Subcutaneous adipose tissue (tissue), 4 donors: ENCODE measurements at places on chromosomes 12 and 14. TPM values are rescaled to one million over a fixed set of nuclear protein-coding genes. Genes with fewer than 3 reads are reported as not detected.

Gene DCN
- total RNA-seq = 3,170 TPM

Gene ACSM4
- not detected for total RNA-seq

Gene HSPB8
- total RNA-seq = 18.9 TPM

Gene MAPK1IP1L
- total RNA-seq = 27.2 TPM

Gene BIN2
- total RNA-seq = 26.2 TPM
